RPMI7951 (cell line): ENCODE measurements at places on chromosomes 12 and 14. TPM values are rescaled to one million over a fixed set of nuclear protein-coding genes. Genes with fewer than 3 reads are reported as not detected.

Gene DDX24
- 115 and 151 TPM in 2 replicates for total RNA-seq

Gene NRL
- total RNA-seq = 0.60 and 1.5 TPM in 2 replicates

Gene SIX6
- not detected in 2 replicates for total RNA-seq

Gene GLIPR1L2
- total RNA-seq = 0.20 and 0.36 TPM in 2 replicates

Gene FAM90A1
- total RNA-seq = not detected in 2 replicates

Gene GUCY2C
- not detected in 2 replicates for total RNA-seq

Gene KNTC1
- 45.2 and 57.9 TPM in 2 replicates for total RNA-seq

Gene RNASE7
- total RNA-seq = not detected in 2 replicates

Gene ZDHHC22
- total RNA-seq = not detected in 2 replicates

Gene SYNDIG1L
- total RNA-seq = not detected in 2 replicates

Gene DLK1
- total RNA-seq = not detected in 2 replicates

Gene IL26
- total RNA-seq = not detected in 2 replicates

Gene INHBC
- not detected in 2 replicates for total RNA-seq

Gene ALG10B
- total RNA-seq = 3.6 and 4.0 TPM in 2 replicates

Gene TAS2R42
- not detected in 2 replicates for total RNA-seq

Gene CCDC177
- total RNA-seq = not detected in 2 replicates

Gene BLOC1S1
- 155 and 170 TPM in 2 replicates for total RNA-seq

Gene CISTR
- total RNA-seq = not detected in 2 replicates

Gene TCL1B
- total RNA-seq = not detected in 2 replicates

Gene DDN
- total RNA-seq = not detected in 2 replicates

Gene CCND2
- not detected in 2 replicates for total RNA-seq

Gene FAIM2
- 0.98 and 1.2 TPM in 2 replicates for total RNA-seq

Gene AQP5
- total RNA-seq = not detected in 2 replicates

Gene SLC25A29
- total RNA-seq = 7.7 and 10.9 TPM in 2 replicates

Gene MYH7
- not detected in 2 replicates for total RNA-seq

Gene PRH2
- not detected in 2 replicates for total RNA-seq

Gene ZC3H10
- 3.1 and 3.3 TPM in 2 replicates for total RNA-seq

Gene TUNAR
- total RNA-seq = not detected in 2 replicates

Gene TAS2R9
- not detected in 2 replicates for total RNA-seq

Gene KRT2
- not detected in 2 replicates for total RNA-seq

Gene SLC17A8
- not detected in 2 replicates for total RNA-seq

Gene DAO
- not detected in 2 replicates for total RNA-seq

Gene CYP46A1
- total RNA-seq = not detected in 2 replicates

Gene KCNA1
- total RNA-seq = not detected in 2 replicates

Gene KLHDC2
- 56.1 and 58.5 TPM in 2 replicates for total RNA-seq

Gene TMEM52B
- total RNA-seq = not detected in 2 replicates

Gene ART4
- total RNA-seq = not detected in 2 replicates

Gene PRKD1
- 4.3 and 5.1 TPM in 2 replicates for total RNA-seq

Gene TEP1
- total RNA-seq = 8.2 and 8.9 TPM in 2 replicates
